A172 (cell line): ENCODE measurements at places on chromosomes 1 and 21. TPM values are rescaled to one million over a fixed set of nuclear protein-coding genes. Genes with fewer than 3 reads are reported as not detected.
A peak's percentile ranks its signal among the peaks of the same experiment; 100 is the strongest.

DNA sequence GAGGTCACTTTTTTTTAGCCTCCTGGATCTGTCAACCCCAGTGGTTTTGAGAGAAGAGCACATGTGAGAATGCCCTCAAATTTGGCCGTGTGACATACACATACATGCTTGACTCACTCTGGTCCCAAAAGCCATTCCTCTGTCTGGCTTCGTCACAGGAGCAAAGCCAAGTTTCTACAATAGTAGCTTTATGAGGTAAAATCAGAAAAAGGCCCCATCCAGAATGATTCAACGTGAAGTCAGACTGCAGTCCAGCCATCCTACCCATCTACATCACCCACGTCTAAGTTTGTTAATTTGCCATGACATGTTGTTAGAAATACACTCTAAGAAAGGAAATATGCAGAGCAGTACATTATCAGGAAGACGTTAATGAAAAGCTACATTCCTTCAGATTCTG is 245.2 kb downstream of the SDCCAG8 start:
- DNase-seq = peak; percentile 28

DNA sequence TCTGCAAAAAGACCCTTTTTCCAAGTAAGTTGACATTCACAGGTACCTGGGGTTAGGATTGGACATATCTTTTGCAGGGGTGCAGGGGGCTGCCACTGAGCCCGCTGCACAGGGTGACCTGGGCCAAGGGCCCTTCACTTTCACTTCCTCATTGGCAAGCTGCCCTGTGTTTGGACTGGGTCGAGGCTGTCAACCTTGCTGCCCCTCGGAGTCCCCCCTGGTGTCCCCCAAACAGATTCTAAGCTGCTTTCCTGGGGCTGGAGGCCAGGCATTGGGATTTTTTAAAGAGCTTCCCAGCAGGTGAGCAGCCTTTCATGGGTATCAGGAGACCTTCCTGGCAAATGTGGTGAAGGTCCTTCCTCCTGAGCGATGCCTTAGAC is 7.9 kb upstream of the UMODL1 start:
- DNase-seq = no peak

- no peak for DNase-seq
Measured at GRCh38 chr1:163770265-163770664, 448.5 kb downstream of the NUF2 start.

GRCh38 chr1:236864996-236865817 is 70.1 kb downstream of the MTR start:
- DNase-seq = no peak

DNA sequence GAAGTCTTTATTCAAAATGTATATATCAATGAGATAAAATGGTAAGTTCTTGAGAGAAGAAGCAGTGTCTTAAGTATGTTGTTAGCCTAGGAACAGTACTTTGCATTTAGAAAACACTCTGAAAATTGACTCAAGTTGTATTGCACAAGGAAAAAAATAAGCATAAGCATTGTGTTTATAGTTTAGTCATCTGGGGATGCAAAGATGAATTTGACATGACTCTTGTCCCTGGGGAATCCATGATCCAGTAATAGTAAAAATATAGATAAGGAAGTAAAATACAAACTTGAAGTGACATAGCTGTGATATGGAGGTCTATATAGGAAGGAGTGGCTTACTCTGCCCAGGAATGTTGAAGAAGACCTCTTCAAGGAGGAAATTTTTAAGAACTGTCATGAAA is 185.0 kb upstream of the PTBP2 start:
- no peak for DNase-seq

- DNase-seq = no peak
Measured at GRCh38 chr1:223364685-223365382, 858 bp upstream of the SUSD4 start.

- peak; percentile 4 for DNase-seq
Measured at GRCh38 chr1:182149411-182149965, 88.0 kb upstream of the ZNF648 start.

DNA sequence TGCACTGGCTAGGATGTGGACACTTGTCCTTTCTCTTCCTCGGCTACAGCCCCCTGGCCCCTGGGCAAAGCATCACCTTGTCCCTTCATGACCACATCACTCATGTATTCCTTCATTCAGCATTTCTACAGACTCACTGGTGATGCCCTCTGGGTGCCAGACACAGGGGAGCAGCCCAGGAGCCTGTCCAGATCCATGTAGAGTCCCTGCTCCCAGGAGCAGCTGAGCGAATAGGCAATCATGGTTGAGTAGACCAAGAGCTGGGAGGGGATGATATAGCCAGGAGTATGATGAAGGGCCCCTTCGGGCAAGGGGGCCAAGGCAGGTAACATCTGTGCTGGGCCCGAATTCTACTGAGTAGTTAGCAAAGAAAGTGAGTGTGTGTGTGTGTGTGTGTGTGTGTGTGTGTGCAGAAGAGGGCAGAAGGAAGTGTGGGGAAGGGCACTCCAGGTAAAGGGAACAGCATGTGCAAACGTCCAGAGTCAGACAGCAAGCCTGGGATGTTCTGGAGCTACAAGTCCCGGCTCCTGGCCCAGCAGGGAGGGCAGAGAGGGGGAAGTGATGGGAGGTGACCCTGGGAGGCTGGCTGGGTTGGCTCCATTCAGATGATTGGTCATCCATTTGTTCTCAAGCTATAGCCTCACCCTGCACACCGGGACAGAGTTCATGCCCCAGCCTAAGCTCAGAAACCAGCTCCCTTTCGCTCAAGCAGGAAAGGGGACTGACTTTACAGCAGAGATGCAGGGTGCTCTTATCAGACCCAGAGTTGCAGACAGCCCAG is 21.0 kb upstream of the PIK3CD start:
- DNase-seq = no peak

GNB1 gene
- total RNA-seq = 39.2 and 44.0 TPM in 2 replicates

HES3 gene
- not detected in 2 replicates for total RNA-seq

DNA sequence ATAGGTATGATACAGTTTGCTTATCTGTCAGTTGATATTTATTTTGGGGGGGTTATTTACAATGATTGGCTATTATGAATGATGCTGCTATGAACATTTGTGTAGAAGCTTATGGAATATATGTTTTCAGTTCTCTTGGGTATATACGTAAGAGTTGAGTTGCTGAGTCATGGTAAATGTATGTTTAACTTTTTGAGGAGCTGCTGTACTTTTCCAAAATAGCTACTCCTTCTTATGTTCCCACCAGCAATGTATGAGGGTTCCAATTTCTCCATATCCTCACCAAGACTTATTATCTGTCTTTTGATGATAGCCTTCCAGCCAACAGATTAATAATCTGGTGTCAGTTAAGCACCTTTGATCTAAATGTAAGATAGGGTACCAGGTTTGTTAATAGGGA is 11.9 kb downstream of the SOAT1 start:
- no peak for DNase-seq

- DNase-seq = no peak
Measured at GRCh38 chr21:25788677-25789076, 53.9 kb downstream of the GABPA start.

BRINP3 gene
- total RNA-seq = not detected in 2 replicates

DNA sequence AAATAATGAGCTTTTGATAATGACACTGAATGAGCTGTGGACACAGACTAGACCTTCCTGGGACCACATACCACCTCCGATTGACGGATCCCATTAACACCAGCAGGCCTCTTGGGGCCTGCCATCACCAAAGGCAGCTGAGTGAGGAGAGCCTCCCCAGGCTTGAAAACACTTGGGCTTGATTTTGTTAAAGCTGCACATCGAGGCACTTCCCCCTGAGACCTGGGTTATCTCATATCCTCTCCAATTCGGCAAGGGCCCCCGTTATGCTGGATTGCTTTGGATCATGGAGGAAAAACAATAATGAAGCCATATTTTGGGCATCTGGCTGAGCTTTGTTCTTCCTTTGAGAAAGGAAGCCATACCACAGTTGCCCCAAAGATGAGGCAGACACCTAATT is 143.0 kb downstream of the AJAP1 start:
- DNase-seq = no peak

GRCh38 chr1:28775121-28775942 is 36.6 kb upstream of the OPRD1 start:
- no peak for DNase-seq

DNA sequence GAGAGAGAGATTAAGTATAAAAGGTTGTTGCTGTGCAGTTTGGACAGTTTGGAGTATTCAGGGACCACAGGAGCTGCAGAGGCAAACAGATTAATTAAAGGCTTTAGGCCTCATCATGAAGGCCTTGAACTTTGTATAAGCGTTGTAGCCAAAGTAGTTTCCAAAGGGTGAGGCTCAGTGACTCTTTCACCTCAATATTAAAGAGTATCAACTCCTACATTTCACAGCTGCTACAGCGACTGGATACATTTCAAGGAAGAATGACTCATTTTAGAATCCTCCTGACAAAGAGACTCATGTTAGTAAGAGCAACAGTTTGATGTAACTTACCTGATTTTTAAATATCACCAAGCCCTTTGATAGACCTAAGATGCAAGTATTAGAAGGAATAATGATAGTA is 355.5 kb downstream of the HLX start:
- peak; percentile 24 for DNase-seq

NBPF12 gene
- total RNA-seq = 4.9 and 6.2 TPM in 2 replicates

S100A7A gene
- total RNA-seq = not detected in 2 replicates

KRTAP12-2 gene
- total RNA-seq = not detected in 2 replicates

TNNI3K gene
- total RNA-seq = not detected in 2 replicates

DNA sequence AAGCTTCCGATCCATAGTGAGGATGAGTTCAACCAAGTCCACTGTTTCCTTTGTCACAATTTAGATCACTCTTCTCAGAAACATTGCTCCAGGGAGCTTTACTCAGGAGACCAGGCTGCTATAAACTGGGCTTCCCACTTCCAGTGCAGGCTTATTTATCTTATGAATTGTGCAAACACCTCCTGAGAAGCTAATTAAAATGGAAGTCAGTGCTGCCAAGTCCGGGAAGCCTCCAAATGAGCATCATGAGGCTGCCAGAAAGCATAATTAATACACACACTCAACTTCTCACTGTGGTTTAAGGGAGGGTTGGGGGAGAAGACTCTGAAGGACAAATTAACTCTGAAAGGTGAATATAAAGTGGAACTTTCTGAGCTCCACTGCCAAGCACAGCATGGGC is 145.0 kb upstream of the SGIP1 start:
- no peak for DNase-seq

C8A gene
- total RNA-seq = not detected in 2 replicates

DNA sequence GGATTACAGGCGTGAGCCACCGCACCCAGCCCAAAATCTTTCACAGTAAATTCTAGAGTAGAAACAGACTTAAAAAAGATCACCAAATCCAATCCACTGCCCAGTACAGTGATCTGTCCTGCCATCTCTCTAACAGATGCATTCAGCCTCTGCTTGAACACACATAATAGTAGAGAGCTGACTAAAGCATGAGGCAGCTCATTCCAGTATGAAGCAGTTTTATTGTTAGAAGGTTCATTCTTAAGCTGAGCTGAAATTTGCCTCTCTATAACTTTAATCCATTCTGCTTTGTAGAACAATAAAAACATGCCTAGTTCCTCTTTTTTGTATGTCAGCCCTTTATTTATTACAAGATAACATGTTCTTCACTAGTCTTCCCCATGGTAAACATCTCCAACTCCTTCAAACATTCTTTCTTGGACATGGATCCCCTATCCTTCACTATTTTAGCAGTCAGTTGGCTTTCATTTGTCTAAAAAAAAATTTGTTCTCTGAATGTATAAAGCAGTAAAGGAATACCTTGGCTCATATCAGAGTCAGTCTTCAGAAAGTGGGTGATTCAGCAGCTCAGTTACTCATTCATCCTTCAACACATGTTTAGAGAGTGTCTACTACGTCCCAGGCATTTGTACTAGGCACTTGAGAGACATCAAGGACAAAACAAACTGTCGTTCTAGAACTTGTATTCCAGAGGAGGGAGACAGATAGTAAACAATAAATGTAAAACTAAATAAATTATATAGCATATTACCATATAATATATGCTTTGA is 10.7 kb upstream of the PTBP2 start:
- no peak for DNase-seq

RCC2 gene
- 37.6 and 43.6 TPM in 2 replicates for total RNA-seq

HEYL gene
- not detected in 2 replicates for total RNA-seq

VWA5B1 gene
- total RNA-seq = not detected in 2 replicates

- DNase-seq = no peak
Measured at GRCh38 chr1:53246261-53247134, 8.2 kb upstream of the MAGOH start.

- no peak for DNase-seq
Measured at GRCh38 chr21:45093035-45093532, 18.7 kb downstream of the ADARB1 start.

VAMP4 gene
- 9.8 and 12.1 TPM in 2 replicates for total RNA-seq

- no peak for DNase-seq
Measured at GRCh38 chr21:22476214-22476613, 1478.0 kb downstream of the NCAM2 start.

GRCh38 chr1:36508257-36508656 is 25.5 kb upstream of the CSF3R start:
- DNase-seq = no peak

DCDC2B gene
- total RNA-seq = not detected in 2 replicates

GRCh38 chr1:173758980-173759379 is 44.2 kb downstream of the KLHL20 start:
- DNase-seq = no peak

GRCh38 chr21:41630917-41631316 is 123.0 kb upstream of the TMPRSS2 start:
- no peak for DNase-seq

- DNase-seq = no peak
Measured at GRCh38 chr21:45411810-45412206, 6.8 kb downstream of the COL18A1 start.

- no peak for DNase-seq
Measured at GRCh38 chr1:184023171-184023570, 14.4 kb downstream of the COLGALT2 start.

KRTAP19-4 gene
- not detected in 2 replicates for total RNA-seq

DNA sequence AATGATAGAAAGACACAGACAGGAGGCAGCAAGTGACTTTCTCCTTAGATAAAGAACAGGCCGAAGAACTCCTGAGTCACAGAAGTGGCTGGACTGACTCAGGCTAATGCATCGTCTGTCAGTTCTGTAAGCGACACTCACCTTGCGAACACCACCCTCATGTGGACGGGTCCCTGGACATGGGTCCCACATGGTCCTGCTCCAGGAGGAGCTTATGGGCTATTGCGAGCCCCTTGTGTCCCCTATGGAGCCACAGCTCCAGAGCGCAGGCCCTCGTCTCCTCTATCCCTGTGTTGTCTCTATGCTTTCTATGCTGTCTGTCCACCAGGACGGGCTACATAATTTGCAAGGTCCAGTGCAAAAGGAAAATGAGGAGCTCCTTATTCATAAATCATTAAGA is 85.8 kb downstream of the TRABD2B start:
- DNase-seq = no peak

DNA sequence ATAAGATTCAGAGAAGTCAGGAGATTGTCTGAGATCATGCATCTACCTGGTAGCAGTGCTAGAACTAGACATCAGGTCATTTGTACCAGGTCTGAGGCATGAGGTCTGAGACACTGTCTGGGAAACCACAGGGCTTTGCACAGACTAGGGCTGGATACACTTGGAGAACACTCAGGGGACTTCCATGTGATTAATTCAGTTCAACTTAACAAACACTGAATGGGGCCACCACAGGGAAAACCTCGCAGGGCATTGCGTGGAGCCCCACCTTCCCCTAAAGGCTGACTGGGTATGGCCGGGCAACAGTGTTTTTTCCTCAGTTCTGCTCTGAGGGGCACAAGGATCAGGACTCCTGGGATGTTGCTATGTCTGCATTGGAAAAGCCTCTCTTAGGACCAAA is 86.5 kb upstream of the WARS2 start:
- DNase-seq = no peak
